ENCODE measurements at places on chromosomes 16 and 17.

DNA sequence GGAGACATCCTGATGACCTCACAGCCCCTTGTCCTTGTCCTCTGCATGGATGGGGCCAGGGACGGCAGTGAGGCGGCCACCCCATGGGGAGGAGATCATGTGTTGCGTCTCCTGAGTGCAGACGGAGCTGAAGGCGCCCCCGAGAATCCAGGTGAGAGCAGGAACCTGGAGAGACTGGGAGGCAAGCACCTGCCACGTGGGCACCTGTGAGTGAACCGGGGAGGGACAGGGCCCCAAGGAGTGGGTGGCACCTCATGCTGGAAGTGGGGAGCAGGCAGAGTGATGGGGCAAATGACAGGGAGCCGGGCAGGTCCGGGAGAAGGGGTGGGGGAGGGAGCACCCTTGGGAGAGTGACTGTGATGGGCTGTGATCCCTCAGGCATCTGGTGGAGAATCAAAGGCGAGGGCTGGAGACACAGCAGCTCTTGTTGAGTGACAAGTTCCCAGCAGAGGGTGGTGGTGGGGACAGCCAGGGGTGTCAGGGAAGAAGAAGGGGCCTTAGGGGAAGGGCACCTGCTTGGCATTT is 174.3 kb upstream of the CHMP6 start:
- no peak for DNase-seq

GRCh38 chr16:81905277-81905676 is 106.0 kb downstream of the SDR42E1 start:
- DNase-seq: no peak

DNA sequence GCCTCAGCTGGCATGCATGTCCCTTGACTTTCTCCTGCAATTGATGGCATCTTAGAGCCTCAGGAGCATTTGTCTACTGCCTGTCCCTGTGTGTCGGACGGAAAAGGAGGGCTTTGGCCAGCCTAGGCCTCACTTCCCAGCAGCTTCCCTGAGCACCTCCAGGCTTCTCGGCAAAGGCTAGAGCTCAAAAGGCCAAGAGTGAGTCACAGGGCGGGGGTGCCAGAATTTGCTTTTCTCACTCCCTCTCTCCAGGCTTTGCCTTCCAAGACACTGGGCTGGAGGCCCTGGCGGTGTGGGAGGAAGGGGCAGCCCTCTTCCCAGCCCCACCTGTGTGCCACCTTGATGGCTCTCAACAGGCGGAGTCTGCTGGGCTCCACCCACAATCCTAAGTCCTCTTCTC is 107.3 kb upstream of the MAF start:
- no peak for DNase-seq

DNA sequence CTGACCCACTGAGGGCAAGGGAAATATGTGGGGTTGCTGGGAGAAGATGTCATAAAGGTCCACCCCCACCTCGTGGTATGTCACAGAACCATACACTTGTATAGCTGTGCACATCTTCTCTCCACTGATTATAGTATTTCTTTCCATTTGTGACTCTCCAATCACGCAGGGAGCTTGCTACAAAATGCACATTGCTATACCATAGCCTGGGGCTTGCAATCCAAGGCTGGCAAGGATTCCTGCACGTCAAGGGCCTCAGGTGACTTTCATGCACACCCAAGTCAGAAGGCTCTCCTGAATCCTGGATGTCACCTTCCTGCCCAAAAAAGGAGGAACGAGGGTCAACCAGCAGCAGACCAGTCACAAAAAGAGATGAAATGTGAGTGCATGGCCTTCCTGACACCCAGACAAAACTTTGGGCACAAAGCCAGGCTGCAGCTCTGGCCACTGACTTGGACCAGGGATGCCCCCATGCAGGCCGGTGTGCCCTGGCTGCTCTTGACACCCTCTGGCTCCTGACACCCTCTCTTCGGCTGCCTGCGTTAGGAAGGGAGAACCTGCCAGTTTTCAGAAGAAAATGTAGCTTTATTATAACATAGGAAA is 12.1 kb downstream of the TBC1D26 start:
- DNase-seq: no peak

GRCh38 chr17:10325031-10325695 is 47.6 kb downstream of the MYH13 start:
- no peak for DNase-seq

DNA sequence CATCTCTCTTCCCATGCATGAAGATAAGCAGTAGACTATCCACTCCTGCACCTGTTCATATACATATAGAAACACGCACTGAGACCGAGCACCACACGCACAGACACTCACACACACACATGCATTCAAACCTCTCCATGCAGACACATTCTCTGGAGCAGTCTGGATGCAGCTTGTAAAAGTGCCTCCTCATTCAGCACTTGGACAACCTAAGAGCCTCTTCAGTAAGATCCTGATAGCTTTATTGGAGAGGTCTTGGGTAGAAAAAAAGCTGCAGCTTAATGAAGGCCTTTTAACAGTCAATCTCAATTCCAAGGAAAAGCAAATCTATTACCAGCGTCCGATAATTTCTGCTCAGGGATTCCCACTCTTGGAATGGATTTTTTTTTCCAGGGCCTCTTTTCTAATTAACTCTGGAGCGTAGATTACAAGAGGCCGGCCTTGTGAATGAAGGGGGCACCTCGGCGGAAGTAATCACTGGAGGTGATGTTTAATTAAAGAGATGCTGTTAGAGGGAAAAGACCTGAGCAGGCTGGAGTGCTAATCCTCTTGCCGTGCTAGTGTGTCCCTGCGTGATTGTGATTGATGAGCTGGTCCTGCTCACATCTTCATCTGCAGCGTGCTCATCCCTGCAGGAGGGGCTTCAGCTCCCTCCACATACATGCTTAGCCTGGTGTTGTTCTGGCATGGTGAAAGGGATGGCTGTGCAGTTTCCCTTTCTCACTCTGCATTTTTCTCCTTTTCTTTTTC is 155.1 kb downstream of the RBFOX1 start:
- no peak for DNase-seq

GRCh38 chr17:49218941-49219913 is 8.7 kb downstream of the ABI3 start:
- DNase-seq: no peak

DNA sequence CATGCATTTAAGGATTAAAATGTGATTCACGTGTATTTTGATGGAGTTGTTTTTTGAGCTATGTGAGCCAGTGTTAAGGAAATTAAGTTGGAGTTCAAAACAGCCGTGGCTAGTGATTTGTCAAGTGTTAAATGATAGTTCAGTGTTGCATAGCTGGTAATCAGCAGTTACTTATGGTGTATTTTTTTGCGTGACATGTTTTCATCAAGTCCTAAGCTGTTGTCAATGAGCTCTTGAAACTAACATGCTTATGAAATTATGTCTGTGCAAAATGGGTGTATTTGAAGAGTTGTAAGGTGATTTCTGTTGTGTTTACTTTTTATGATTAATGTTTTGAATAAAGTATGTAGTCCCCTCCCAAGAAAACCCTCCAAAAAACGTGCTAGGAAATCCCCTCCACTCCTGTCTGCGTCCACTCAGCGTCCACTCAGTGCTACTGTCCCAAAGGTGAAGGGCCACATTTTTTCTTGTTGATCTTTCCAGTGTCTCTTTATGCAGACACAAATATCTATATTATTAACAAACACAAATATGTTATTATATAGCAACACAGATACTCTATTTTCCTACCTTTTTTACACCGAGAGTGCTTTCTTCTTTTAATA is 30.0 kb downstream of the USP10 start:
- DNase-seq: no peak

- DNase-seq: no peak
These were observed 55.2 kb downstream of the CMIP start for GRCh38 chr16:81499576-81500380.

- DNase-seq: no peak
These were observed 28.9 kb upstream of the FOXK2 start for GRCh38 chr17:82490512-82491195.

GRCh38 chr17:73801455-73802100 is 157.3 kb upstream of the SDK2 start:
- DNase-seq: no peak

DNA sequence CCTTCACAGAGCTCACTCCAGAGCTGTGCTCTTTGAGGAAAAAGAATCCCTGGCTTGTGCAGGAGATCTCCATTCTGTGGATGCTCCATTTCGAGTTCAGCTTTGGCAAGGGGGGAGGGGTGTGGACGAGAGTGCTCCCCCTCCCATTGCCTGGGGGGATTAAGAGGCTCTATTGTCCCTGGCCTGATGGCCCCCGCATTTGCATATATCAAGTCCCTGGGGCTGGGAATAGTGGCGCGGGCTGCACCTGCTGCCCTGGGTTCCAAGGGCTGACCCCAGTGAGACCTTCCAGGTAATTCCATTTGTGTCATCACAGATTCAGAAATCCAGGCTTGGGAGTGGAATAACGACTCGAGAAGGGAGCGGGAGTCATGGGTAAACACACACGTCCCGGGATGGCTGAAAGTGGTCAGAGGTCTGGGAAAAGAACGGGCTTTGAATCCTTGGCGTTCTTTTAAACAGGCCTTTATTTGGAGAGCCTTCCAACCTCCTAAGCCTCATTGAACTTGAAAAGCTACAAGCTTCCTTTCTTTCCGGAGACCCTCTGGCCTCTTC is 479.3 kb downstream of the HS3ST3B1 start:
- DNase-seq: no peak

GRCh38 chr16:49497466-49497865 is 123.9 kb downstream of the C16orf78 start:
- no peak for DNase-seq

DNA sequence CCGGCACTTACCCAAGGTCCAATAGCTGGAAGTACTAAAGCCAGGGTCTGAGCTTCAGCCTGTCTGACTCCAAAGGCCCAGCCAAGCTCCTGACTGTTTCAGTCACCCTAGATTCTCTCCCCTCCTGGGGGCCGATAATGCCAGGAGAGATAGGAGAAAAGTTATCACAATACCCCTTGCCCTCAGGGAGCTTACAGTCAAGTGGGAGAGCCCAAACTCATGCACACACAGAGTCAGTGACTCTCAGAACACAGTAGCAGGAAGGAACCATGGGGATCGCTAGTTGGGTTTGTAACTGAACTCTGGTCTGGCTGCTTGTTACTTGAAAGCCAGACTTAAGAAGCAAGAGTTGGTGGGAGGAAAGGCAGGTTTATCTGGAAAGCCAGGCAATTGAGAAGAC is 14.9 kb downstream of the ZNF768 start:
- no peak for DNase-seq

DNA sequence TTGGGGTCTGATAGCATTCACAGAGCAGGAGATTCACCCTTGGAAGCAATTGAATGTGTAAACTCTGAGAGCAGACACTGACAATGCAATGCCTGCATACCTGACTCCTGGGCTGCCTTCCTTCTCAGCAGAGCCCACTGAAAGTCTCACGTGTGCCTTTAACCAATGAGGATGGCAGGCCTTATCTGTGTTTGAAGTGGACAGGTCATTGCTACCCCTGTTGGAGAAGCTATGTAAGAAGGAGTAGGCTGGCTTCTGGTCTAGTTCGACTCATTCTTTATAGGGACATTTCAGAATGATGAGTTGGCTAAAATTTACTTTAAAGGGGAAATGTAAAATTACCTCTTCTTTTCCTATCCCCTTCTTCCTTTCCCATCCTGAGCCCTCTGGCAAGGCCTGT is 446.3 kb downstream of the SLC39A11 start:
- DNase-seq: no peak

DNA sequence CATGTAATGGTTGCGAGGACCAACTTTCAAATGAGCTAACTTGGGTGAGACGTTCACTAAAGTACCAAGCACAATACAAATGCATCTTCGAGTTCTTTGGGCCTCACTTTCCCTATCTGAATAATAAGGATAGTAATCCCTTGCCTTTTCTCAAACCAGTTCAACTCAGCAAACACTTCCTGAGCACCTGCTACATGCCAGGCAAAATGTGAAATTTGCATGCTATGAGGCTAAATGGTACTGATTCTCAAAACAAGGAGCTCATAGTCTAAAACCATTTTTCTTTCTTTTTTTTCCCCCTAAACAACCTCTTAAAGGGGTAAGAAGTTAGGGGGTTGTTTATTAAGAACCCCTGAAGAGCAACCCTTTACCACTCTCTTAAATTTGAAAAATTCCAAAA is 101.4 kb upstream of the HLF start:
- DNase-seq: no peak

- no peak for DNase-seq
These were observed 637 bp downstream of the DHRS11 start for GRCh38 chr17:36592316-36592715.

GRCh38 chr16:49528866-49529288 is 155.3 kb downstream of the C16orf78 start:
- DNase-seq: no peak

GRCh38 chr17:73126716-73127473 is 34.4 kb upstream of the SLC39A11 start:
- DNase-seq: no peak

DNA sequence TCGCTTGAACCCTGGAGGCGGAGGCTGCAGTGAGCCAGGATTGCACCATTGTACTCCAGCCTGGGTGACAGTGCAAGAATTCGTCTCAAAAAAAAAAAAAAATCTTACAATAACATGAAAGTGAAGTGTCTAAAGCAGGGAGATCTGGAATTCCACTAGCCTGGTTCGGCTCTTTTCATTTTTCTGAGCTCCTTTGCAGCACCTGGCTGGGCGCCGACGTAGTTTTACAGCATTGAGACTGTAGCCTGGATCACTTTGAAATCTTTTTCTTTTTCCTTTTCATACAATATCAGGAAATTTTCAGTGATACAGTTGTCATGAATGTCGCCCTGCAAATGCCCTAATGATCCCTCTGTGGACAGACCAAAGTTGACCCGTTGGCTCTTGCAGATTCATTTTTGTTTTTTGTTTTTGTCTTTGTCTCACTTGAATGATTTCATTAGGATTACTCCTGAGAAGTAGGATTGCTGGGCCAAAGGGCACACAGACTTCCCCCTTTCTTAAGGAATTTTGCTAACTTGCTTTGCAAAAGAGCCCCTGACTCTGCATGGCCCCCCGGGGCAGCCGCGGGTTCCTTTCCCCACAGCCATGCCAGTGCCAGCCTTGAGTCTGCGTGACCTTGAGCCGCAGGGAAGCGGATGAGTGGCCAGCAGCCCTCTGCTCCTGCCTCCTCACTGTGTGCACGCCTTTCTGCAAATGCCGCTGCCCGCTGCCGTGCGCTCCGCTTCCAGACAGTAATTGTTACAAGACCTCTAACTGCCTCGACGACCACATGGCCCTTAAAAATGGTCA is 28.0 kb downstream of the CRISPLD2 start:
- DNase-seq: no peak

All from activated naive CD4-positive, alpha-beta T cell (primary cell).